Activated T-cell treated with anti-CD3 and anti-CD28 coated beads, Interleukin-2, amount 50 U/mL, for 72 hours (primary cell): ENCODE measurements at places on chromosomes 6 and 20. TPM values are rescaled to one million over a fixed set of nuclear protein-coding genes. Genes with fewer than 3 reads are reported as not detected.

- no peaks in the 10 kb centered on the region for H3K27me3 ChIP-seq
- H3K4me3 ChIP-seq, result no peak overlapping the region
- H3K4me1 ChIP-seq, result peaks cover 10% of the 10 kb centered on the region
- no peak overlapping the region for H3K27ac ChIP-seq
- peaks cover 6% of the 10 kb centered on the region for H3K36me3 ChIP-seq
These were observed 3.4 kb downstream of the ZNF512B start for GRCh38 chr20:63966172-63966943.

BPIFB1 gene
- total RNA-seq, result not detected

DNA sequence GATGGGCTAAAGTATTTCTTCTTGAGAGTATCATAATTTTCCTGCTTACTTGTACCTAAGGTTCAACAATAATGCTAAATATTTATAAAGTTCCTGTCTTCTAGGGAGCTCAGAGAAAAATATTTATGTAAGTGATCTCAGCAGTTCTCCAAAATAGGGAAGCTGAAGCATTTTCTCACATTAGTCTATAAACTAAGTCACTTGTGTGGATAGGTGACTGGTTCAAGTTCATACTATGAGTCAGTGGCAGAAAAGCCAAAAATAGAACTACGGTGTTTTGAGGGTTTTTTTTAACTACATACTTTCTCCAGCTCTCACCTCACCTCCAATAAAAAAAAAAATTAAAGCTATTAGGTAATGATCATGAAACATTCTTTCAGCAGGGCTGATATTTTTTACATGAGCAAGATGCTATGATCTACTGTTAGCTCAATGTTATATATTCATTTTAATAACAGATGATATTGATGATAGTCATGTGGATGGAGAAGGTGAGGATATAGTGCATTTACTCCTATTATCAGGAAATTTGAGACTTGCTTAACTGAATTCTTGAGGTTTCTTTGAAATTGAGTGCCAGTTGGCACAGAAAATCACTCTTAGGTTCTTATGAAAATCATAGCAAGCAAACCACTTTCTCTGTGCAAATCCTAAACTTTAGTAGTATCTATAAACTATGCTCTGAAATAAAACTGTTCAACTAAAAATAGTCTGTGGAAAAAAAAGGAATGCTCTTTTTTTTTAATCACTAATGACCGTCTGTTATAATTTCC lies 4.1 kb upstream of the MOXD1 start:
- peaks cover 79% of the 10 kb centered on the region for H3K27me3 ChIP-seq
- no peaks in the 10 kb centered on the region for H3K36me3 ChIP-seq
- no peak for DNase-seq
- peaks cover 16% of the 10 kb centered on the region for H3K4me1 ChIP-seq
- H3K4me3 ChIP-seq, result no peak overlapping the region

GRCh38 chr6:49888742-49889431 lies 22.6 kb upstream of the CRISP1 start:
- H3K4me1 ChIP-seq, result no peaks in the 10 kb centered on the region
- H3K27me3 ChIP-seq, result no peaks in the 10 kb centered on the region
- no peaks in the 10 kb centered on the region for H3K36me3 ChIP-seq
- no peak for DNase-seq
